DMS53 (cell line): ENCODE measurements at places on chromosomes 3 and 15.

DNA sequence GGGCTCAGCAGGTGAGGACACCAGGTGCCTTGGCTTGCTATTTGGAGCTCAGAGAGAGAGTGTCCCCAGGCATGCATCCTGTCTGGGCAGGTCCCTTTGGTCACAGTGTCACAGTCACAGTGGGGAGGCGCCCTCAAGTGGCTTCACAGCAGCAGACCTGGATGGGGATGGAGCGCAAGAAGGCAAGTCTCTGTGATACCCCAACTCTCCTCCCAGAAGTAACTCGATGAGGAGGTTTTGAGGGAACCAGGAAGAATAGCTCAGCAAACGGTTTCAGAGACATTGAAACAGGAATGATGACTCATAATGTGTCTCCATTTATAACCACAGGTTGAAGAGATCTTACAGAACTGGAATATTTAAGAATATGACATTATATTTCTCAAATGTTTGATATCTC, 66.5 kb upstream of the SH3GL3 start:
- peak; percentile 80 for DNase-seq

- DNase-seq, result no peak
These were observed 52.1 kb upstream of the TAMM41 start for GRCh38 chr3:11898611-11899325.

- DNase-seq, result peak; percentile 89
These were observed 104.5 kb downstream of the RPLP1 start for GRCh38 chr15:69557020-69557706.

DNA sequence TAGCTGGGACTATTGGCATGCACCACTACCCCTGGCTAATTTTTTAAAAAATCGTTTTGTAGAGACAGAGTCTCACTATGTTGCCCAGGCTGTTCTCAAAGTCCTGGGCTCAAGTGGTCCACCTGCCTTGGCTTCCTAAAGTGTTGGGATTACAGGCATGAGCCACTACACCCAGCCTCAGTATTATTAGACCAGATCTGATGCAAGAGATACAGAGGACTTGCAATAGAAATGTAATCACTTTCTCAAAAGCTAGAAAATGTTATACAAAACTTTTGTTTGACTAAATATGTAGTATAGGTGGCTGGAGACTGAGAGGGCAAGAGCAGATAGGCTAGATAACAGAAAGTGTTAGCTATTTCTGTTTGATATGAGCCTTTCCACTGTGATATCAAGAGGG, 531.9 kb downstream of the SOX2 start:
- DNase-seq, result no peak

DNA sequence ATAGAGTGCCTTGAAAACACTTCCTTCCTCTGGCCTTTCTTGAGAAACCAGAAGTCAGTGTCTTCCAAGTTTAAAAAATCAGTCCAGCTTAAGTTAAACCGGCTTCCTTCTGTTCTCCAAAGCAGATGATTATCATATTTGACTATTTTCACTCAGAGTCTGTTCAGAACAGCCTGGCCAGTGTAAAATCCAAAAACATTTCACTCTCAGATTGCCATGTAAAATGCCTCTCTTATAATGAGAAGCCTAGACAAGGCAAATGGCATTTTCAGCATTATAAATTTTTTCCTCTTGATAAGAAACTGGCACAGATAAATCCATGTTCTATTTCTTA, 193.5 kb downstream of the TNIK start:
- DNase-seq, result no peak

- no peak for DNase-seq
These were observed 134.6 kb downstream of the ATP8B4 start for GRCh38 chr15:49984436-49984835.

- no peak for DNase-seq
These were observed 35.7 kb upstream of the PHLDB2 start for GRCh38 chr3:111823341-111823855.

DNA sequence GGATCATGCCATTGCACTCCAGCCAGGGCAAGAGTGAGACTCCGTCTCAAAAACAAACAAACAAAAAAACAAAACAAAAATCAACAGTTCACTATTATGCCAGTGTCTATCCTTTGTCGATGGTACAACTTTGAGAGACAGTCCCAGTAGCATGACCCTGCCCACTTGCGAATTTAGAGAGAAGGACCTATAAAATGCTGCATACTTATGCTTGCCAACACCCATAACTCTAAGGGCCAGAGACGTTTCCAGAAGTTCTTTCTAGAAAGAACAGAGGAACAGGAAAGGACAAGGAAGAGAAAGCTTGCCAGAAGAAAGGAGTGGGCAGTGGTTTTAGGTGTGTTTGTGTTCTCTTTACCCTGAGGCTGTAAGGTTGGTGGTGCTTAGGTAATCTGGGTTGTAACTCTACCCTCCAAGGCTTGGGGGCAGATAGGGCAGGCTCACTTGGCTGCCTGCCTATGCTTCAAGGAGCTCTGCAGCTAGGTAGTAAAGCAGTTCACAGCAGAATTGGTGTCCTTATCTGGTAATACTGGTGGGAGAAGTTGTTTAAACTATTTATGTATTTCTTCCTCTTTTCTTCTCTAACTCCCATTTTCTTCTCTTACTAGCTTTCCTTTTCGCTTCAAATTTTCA, 50.6 kb upstream of the SPPL2A start:
- no peak for DNase-seq

GRCh38 chr3:18469775-18470174, 44.6 kb upstream of the SATB1 start:
- peak; percentile 9 for DNase-seq

- DNase-seq, result no peak
These were observed 299.5 kb downstream of the ZBTB20 start for GRCh38 chr3:114847564-114847963.

GRCh38 chr3:189363590-189364255, 192.0 kb downstream of the TPRG1 start:
- DNase-seq, result no peak

- DNase-seq, result no peak
These were observed 61.4 kb upstream of the NSMCE3 start for GRCh38 chr15:29331071-29331470.

DNA sequence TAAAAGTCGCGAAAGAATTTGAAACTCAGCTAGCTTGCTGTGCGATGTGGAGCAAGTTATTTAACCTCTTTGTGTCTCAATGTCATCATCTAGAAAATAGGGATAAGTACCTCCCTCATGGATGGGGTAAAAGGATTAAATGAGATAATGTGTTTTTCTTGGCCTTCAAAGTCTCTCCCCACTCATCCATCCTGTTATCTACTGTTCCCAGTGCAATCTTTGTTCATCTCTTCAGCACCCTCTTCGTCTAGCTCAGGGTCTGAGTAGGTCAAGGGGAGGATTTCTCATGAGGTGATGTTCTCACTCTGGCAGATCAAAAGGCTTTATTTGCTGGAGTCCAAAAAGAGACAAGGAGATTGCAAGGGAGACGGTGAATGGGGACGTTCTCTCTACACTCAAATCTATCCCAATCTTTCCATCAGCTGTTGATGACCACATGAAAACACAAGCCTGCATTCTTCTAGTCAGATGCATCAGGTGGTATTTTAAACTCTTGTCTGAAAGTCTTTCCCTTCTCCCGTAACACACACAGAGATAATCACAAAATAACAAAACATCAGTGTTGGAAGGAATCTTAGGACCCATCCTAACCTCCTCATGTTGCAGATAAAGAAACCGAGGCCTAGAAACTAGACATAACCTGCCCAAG, 1.3 kb downstream of the MESD start:
- DNase-seq, result no peak

DNA sequence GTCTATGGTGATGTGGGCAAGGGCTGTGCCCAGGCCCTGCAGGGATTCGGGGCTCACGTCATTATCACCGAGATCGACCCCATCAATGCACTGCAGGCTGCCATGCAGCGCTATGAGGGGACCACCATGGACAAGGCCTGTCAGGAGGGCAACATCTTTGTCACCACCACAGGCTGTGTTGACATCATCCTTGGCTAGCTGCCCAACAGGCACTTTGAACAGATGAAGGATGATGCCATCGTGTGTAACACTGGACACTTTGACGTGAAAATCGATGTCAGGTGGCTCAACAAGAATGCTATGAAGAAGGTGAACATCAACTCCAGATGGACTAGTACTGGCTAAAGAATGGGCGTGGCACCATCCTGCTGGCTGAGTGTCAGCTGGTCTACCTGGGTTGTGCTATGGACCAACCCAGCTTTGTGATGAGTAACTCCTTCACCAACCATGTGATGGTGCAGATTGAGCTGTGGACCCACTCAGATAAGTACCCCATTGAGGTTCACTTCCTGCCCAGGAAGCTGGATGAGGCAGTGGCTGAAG, 6.1 kb upstream of the USP8 start:
- DNase-seq, result peak; percentile 70

GRCh38 chr3:123067689-123068600, 1.1 kb downstream of the PDIA5 start:
- peak; percentile 44 for DNase-seq

DNA sequence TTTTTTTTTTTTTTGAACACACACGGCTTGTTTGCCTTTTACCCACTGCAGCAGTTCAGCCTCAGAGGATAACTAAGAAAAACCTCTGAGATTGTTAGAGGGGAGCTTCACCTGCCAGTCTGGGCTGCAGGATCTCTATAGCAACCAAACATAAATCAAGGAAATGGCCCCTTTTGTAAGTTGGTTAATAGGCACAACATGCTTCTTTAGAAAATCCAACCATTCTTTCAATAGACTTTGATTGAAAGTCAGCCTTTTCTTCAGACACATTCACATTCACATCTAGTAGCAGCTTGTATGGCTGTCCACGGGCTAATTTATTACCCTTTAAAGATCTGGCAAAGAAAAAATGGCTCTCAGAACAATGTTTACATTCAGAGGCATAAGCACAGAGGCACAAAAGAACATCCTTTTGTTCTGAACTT, 136.6 kb upstream of the RARB start:
- peak; percentile 62 for DNase-seq

DNA sequence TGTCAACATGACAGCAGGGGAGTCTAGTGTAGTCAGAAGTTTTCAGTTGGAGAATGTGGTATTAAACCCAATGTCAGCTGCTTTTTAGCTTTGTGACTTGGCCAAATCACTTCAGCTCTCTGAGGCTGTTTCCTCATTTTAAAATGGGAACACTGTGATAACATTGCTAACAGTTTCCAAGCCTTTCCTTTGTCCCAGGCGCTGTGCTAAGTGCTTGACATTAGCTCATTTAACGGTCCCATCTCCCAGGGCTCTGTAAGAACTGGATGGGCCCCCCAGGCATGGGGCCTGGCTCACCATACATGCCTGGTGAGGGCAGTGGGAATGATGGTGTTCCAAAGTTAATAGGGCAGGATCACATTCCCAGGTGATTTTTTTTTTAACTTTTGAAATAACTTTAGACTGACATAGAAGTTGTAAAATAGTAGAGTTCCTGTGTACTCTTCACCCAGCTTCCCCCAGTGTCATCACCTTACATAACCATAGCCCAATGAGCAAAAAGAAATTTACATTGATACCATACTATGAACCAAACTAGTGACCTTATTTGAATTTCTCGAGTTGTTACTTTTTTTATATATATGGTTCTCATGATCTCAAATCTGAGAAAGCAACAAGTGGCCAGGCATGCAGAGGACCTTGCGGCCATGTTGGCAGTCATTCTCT, 7.7 kb downstream of the RASL12 start:
- no peak for DNase-seq

DNA sequence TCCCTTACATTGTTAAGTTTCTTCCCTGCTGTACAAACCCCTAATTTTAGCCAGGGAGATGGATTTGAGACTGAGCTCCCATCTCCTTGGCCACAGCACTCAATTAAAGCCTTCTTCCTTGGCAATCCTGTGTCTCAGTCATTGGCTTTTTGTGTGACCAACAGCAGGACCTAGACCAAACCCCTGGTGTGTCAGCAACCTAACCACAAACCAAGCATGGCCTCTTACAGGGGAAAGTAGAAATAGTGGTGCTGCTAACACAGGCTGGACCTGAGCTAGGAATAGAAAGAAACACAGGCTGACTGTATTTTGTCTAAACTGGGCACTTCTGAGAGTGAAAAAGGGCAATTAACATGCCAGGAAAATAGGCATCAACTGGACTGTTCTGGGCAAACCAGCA, 37.9 kb downstream of the PPCDC start:
- DNase-seq, result no peak

DNA sequence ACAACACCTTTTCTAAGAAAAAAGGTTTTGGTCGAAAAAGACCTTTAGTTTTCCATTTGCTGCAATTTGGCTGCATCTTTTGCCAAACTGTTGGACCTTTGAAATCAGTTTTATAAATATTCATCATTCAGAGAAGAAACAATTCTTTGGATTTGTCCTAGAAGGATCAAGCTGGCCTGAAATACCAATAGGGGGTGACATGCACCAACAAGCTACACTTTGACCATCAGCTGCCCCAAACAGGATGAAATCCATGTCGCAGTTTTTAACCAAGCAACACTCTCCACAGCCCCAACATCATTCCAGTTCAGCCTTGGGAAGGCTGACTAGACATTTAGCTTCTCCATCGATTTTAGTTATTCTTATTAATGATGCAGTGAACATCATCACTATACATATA, 9.8 kb downstream of the RPL15 start:
- DNase-seq, result no peak

DNA sequence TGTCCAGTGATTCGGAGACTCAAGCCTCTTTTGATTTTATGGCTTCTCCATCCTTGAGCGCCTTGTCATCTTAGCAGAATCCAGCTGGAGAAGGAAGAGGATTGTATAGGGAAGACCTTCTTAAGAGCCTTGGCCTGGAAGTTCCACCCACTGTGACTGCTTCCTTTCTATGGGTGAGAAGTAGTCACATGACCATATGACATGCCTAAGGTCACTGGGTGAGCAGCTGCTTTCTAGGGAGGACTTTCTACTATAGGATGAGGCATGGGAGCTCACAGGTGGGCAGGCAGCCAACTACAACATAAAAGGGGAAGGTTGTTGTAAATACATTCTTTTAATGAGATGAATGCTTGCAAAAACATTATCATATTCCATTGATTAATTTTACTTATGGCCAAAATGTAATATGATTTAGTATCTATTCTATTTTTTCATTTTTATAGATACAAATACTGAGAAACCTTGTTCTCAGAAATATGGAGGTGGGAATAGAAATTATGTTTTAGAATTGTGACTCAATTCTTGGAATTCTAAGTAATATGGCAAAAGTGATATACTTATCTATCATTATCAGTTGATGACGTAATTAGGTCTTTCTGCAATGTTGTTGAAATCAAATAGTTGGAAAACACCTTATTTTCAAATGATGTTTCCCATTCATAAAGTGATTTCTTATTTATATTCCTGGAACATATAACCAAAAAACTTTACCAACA, 53.6 kb upstream of the MINAR1 start:
- peak; percentile 7 for DNase-seq

GRCh38 chr15:23762026-23762425, 74.9 kb upstream of the NDN start:
- DNase-seq, result no peak

- DNase-seq, result no peak
These were observed 56.4 kb upstream of the TLE3 start for GRCh38 chr15:70153921-70154717.

DNA sequence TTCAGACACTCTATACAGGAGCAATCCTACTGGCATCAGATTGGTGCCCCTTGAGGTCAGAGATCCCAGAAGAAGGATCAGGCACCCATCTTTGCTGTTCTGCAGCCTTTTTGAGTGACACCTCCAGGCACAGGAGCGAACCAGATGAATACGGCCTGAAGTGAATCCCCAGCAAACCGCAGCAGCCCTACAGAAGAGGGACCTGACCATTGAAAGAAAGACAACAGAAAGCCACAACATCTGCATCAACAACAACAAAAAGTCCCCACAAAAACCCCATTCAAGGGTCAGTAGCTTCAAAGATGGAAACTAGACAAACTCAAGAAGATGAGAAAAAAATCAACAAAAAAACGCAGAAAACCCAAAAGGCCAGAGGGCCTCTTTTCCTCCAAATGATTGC, 130.4 kb downstream of the PPM1L start:
- no peak for DNase-seq

- DNase-seq, result peak; percentile 67
These were observed 45.5 kb downstream of the ZIC4 start for GRCh38 chr3:147360646-147361453.
